ENCODE measurements at places on chromosomes 13 and 19. TPM values are rescaled to one million over a fixed set of nuclear protein-coding genes. Genes with fewer than 3 reads are reported as not detected.

CA11 gene
- 2.6 TPM for polyA plus RNA-seq

VSTM1 gene
- not detected for polyA plus RNA-seq

ABHD8 gene
- polyA plus RNA-seq: 7.1 TPM

MYH14 gene
- polyA plus RNA-seq: 21.9 TPM

SLC25A41 gene
- polyA plus RNA-seq: 0.21 TPM

TMEM91 gene
- 12.2 TPM for polyA plus RNA-seq

PLPPR3 gene
- polyA plus RNA-seq: 0.02 TPM

OR7D2 gene
- 0.07 TPM for polyA plus RNA-seq

EBPL gene
- 36.9 TPM for polyA plus RNA-seq

IGFL4 gene
- not detected for polyA plus RNA-seq

PTH2 gene
- polyA plus RNA-seq: not detected

SIAH3 gene
- polyA plus RNA-seq: not detected

CFAP97D2 gene
- polyA plus RNA-seq: 5.1 TPM

ZNF556 gene
- polyA plus RNA-seq: not detected

LGALS14 gene
- not detected for polyA plus RNA-seq

ZNF737 gene
- polyA plus RNA-seq: 2.1 TPM

Data from adipose tissue (tissue), 3 donors.